Stimulated activated CD4-positive, alpha-beta T cell treated with anti-CD3 and anti-CD28 coated beads, Interleukin-12 subunit alpha, Interleukin-12 subunit beta, amount 100 ng/mL, for 24 hours (primary cell): ENCODE measurements at places on chromosomes 3 and 15.

DNA sequence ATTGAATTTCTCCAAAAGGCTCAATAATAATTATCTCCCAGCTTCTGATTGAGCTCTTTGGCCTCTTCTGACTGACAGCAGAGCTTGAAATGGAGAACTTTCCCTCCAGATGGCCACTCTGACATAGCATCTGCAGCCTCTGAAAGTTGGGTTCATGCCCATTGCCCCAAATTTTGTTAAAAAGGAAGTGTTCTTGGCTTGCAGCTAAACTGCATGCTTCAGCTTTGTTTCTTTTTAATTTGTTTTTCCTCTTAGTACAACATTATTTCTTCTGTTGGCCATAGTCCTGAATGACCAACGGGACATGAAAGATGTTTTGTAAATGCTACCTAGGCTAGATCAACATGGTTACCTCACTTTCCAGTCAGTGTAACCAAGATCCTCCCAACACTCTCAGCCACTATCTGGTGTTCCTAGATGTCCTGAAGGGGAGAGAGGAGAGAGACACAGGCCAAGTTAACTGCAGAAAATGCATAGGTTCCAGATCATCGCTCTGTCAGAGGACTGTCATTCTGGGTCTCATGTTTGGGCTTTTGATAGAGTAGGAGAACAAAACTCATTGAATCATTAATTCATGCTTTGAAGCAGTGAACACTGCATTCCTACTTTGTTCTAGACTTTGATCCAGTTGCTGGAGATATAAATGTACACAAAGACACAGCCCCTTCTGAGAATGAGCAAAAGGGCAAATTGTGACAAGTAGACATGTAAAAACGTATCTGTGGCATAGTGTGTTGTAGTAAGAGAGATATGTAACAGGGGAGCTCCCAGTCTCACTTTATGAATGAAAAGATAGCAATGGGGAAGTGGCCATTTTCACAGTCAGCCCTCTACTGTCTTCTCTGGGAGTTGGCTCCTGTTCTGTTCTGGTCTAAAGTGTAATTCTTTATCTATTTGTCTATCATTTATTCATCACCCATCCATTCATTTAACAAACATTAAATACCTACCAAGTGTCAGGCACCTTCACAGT is 156.2 kb downstream of the ZNF621 start:
- no peak for DNase-seq

DNA sequence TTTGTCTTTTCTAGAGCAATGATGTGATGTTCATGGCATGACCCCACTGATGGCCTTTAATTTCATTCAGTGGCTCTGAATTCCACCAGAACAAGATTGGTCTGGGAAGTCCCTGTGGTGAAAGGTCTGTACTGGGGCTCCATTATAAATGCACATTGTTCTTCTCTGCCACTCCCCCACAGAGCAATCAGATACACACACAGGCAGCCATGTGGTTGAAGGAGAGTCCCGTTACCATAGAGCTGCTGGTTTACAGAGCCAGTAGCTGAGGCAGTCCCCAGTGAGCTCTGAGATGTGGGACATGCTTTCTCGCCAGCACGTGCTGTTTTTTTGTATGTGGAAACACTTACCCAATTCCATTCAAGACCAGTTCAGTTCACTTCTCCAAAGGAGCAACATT is 172.7 kb upstream of the TRIM42 start:
- no peak for DNase-seq

DNA sequence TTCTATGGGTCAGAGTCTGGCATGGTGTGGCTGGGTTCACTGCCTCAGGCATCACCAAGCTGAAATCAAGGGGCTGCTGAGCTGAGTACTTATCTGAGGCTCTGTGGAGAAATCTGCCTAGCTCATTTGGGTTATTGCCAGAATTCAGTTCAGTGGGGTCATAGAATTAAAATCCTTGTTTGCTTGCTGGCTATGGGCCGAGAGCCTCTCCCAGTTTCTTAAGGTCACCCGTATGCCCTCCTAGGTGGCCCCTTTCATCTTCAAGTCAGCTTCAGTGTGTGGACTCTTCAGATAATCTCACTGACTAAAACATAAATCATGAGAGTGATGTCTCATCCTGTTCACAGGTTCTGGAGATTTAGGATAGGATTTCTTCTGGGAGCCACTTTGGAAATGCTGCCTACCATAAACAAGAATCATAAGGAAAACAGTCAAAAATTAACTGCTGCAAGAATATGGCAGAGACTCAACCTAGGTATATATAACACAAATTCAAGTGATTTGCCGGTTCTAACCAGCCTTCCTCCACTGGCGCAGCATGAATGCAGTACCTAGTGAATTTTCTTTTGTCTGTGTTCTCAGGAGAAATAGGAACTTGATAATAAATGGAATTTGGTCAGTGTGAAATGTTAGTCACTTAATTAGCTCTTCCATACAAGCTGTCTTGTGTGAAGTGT is 5.3 kb downstream of the CP start:
- no peak for DNase-seq

DNA sequence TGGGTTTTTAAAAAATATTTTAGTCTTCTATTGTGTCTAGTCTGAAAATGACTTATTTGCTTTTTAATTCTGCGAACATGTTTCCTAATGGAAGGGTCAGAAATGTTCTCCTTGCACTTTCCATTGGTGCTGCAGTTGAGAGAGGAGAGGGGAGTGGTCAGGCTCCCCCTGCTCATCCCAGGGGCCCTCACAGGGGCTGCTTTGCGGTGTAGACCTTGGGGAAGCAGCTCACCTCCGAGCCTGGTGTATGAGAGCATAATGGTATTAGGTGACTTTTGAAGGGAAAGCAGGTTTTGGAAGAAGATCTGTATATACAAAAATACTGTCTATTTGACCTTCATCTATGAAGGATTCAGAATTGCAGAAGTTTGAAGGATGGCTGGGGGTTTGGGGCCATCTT is 28.3 kb downstream of the APBA2 start:
- DNase-seq, result no peak

DNA sequence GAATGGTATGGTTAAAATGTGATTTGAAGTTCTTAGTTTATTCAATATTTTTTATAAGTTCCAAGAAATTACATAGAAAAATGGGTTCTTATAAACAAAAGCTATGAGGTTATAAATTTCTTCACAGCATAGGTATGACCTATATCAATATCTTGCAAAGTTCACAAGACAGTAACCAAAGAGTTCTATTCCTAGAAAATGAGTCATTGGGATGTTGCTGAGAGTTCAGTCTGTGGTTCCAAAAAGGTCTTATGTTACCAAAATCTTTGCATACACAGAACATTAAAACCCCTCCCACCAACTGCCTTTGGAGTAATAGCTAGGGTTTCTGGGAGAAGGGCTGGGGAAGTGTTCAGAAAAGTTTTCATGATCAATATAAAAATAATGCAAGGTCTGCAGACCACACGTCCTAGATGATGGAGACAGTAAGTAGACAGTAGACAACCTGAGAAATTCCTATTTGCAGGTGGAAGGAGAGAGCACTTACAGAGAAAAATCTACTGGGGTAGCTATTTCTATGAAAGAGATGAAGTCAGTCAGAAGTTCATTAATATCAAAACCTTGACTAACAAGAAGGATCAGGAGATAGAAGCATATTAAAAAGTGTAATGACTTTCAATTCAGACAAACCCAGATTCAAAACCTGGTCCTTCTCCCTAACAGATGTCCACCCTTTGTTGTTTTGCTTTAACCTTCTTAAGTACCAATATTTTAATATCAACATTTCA is 279.3 kb downstream of the KCNH8 start:
- no peak for DNase-seq

- DNase-seq, result peak; percentile 56
These were observed 885 bp downstream of the CDV3 start for GRCh38 chr3:133574260-133574881.

GRCh38 chr15:99683000-99683670 is 50.1 kb downstream of the LYSMD4 start:
- DNase-seq, result no peak

DNA sequence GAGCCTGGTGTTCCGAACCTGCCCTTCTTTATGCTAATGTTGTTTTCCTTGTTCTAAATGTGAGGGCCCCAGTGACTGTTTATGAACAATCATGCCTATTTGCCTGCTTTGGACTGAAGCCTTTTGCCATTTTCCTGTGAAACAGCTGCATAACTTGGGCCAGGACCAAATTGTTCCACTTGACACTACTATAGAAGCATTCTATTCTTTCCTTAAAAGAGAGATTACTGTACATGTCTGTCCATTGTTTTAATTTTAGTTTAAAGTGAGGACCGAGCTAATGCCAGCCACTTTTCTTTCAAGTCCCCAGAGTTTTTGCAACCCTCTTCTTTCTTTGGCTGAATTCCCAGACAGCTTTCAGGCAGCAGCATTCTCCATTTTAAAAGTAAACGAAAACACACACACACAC is 980.3 kb downstream of the CADM2 start:
- no peak for DNase-seq

DNA sequence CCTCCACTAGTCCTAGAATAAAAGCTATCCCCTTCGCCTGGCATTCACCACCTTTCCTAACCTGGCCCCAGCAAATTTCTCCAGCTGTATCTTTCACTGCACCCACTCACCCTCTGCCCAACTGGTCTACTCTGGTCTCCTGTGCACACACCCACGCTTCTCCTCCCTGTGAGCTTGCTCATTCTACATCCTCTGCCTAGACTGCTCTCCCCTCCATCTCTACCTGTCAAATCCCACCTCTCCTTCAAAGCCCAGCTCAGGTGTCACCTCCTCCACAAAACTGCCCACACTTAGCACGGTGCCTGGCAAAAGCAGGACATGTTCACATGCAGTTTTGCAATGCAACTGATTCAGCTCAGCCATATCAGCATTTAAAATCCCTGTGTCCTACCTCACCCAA is 45.8 kb upstream of the NTRK3 start:
- no peak for DNase-seq

- no peak for DNase-seq
These were observed 244.1 kb upstream of the TBL1XR1 start for GRCh38 chr3:177441276-177441812.

- no peak for DNase-seq
These were observed 12.4 kb downstream of the AMIGO3 start for GRCh38 chr3:49707113-49707480.

DNA sequence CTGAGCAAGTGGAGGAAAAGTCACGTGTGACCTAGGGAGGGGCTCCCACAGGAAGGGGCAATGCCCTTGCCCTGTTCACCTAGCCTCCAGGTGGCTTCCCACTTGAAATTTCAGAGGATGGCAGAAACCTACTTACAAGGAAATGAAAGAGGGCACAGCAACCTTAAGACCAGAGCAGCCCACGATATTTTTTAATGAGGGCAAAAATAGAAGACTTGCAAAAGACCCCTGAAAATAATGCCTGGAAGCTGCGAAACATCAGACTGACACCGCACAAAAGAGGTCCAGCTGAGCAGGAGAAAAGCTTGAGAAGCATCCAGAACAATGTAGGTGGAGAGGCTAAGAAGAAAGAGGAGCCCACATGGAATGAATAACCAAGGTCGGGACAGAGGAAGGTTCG is 66.1 kb downstream of the KLF15 start:
- no peak for DNase-seq

DNA sequence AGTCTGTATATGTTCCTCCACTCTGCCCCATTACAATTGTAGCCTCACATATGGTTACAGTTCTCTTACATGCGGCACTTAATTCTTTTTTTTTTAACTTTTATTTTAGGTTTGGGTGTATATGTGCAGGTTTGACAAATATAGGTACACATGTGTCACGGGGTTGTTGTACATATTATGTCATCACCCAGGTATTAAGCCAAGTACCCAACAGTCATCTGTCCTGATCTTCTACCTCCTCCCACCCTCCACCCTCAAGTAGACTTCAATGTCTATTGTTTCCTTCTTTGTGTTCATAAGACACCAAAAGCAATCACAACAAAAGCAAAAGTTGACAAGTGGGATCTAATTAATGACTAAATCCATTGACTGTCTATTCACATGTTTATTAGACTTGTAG is 144.6 kb upstream of the TP63 start:
- no peak for DNase-seq

DNA sequence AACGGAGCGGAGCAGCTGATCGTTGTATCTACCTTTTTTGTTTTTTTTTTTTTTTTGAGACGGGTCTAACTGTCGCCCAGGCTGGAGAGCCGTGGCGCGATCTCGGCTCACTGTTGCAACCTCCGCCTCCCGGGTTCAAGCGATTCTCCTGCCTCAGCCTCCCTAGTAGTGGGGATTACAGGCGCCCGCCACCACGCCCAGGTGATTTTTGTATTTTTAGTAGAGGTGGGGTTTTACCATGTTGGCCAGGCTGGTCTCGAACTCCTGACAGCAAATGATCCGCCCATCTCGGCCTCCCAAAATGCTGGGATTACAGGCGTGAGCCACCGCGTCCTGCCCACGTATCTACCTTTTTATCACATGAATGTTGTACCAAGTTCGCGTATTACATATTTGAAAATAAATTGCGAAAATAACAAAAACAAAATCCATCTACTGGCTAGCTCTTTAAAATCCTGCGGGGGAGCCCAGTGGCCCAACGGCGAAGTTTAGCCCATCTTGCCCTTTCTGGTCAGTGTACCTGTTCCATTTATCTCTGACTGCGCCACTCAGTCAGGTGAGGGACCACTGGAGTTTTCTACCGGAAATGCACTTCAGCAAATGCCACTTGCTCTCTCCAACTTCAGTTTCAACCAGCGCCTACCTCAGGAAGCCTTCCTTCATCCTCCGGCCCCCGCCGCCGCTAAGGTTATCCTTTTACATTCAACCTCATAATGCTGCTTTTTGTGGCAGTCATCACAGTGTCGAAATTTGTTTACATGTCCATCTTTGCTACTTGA is 1.2 kb upstream of the EIF3J start:
- peak; percentile 11 for DNase-seq

- no peak for DNase-seq
These were observed 8.5 kb downstream of the MAP6D1 start for GRCh38 chr3:183816681-183817510.

DNA sequence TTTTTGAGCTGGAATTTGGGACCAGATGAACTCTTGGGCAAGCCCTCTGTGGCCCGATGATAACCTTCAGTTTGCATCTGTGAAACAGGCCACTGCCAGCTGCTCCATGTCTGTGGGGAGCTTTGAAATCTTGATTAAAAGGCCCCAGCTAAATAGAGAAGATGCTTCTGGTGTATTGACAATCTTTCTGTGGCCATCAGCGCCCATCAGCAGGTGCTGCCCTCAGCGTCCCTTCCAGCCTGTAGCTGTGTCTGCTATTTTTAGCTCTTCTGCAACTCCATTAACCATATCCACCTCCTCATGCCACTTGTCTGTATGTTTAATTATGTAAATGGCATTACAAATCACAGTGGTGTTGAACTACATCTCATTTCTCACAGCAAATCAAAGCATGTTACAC is 54.0 kb downstream of the CHCHD6 start:
- no peak for DNase-seq

DNA sequence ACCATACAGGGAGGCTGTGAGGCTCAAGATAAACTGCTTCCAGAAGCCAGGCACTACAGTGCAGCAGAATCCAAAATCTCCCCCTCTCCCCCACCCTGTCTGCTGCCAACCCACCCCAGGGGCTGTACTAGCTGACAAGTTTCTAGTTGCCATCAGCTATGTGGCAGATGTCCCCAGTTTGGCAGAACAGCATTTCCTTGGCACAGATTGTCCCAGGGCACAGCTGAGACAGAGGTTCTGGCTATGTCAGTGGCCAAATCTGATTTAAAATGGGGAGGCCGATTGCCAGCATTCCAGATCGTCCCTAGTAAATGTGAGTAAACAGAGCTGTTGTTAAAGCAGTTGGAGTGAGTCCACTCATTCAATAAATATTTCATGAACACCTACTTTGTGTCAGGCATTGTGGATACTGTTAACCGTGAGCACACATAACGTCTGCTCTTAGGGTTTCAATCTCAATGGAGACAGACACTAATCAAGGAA is 28.0 kb upstream of the CCDC174 start:
- DNase-seq, result no peak
